ENCODE measurements at places on chromosomes 3 and 15.

GRCh38 chr15:89857673-89858072 lies 36.1 kb downstream of the AP3S2 start:
- no peak for DNase-seq

DNA sequence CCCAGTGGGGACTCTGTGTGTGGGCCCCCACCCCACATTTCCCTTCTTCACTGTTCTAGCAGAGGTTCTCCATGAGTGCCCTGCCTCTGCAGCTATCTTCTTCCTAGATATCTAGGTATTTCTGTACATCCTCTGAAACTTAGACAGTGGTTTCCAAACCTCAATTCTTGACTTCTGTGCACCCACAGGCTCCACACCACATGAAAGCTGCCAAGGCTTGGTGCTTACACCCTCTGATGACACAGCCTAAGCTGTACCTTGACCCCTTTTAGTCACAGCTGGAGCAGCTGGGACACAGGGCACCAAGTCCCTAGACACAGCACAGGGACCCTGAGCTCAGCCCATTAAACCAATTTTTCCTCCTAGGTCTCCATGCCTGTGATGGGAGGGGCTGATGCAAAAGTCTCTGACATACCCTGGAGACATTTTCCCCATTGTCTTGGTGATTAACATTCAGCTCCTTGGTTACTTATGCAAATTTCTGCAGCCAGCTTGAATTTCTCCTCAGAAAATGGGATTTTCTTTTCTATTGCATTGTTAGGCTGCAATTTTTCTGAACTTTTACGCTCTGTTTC lies 304.5 kb downstream of the OTOL1 start:
- no peak for DNase-seq

- DNase-seq, result no peak
Observed at GRCh38 chr3:119613201-119613600, 15.5 kb downstream of the PLA1A start.

DNA sequence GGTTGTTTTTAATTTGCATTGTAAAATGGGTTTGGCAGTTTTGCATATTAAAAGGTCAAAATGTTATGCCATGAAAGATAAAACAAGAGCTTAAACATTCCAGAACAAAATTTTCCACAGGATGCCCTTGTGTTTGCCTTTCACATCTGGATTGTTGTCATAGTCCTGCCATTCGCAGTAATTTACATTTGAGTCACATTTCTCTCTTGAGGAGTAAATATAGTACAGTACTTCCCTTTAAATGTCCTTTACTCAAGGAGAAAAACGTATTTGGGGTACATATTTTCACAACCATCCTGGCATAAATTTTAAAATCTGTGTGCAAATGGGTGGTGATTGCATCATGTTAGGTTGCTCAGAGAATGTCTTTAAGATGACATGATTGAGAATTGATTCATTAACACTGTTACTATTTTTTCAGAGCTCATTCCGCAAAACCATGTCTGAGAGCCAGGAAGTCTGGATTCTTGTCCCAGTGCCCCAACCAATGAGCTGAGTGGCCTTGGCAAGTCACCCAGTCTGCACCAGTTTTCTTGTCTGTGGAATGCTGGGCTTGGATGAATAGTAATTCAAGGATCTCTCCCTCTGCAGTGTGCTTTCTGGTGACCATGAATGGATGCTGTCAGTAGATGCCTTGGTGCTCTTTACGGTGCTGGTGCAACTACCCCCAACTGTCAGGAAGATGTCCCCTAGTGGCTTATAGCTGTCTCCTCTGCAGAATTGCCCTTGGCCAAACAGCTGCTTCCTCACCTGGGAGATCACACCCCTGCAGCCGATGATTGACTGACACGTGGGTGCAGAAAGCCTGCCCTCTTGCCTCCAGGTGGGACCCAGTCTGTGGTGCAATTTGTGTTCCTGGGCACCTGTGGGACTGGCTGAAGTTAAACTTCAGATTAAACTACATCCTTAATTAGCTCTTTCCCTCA lies 43.0 kb downstream of the ABHD5 start:
- peak; percentile 76 for DNase-seq

- DNase-seq, result no peak
Observed at GRCh38 chr3:132911741-132912415, 126.3 kb upstream of the TMEM108 start.

- peak; percentile 10 for DNase-seq
Observed at GRCh38 chr15:80581976-80582375, 113.1 kb upstream of the ABHD17C start.

DNA sequence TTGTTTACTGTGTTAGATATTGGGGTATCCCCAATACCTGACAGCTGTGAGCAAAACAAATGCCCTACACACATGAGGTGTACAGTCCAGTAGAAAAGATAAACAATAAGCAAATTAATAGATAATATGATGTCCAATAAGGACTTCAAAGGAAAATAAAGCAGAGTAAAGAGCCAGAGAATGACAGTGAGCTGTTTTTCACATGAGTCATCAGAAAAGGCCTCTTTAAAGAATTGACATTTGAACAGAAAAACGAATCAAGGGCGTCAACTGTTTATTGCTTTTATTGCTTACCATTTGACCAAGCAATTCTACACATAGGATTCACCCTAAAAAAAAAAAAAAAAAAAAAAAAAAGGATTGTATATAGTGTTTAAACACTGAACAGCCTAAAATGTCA lies 96.6 kb upstream of the FLNB start:
- DNase-seq, result peak; percentile 53

DNA sequence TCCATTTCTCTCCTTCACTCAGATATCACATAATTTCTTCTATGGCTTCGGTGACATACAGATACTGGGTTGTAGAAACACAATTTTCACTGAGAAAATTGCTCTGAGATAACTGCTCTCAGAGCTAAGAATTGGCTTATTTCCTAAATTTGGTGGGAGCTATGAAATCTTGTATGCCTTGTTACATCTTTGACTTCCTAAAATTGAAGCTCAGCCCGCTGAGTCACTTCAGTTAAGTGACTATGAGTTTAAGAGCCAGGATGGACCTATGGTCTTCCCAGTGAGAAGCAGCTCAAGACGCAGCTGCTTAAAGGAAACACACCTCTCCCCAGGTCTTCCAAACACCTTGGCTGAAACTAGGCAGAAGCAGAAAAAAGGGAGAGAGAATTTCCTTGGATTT lies 56.4 kb downstream of the EFHB start:
- no peak for DNase-seq

DNA sequence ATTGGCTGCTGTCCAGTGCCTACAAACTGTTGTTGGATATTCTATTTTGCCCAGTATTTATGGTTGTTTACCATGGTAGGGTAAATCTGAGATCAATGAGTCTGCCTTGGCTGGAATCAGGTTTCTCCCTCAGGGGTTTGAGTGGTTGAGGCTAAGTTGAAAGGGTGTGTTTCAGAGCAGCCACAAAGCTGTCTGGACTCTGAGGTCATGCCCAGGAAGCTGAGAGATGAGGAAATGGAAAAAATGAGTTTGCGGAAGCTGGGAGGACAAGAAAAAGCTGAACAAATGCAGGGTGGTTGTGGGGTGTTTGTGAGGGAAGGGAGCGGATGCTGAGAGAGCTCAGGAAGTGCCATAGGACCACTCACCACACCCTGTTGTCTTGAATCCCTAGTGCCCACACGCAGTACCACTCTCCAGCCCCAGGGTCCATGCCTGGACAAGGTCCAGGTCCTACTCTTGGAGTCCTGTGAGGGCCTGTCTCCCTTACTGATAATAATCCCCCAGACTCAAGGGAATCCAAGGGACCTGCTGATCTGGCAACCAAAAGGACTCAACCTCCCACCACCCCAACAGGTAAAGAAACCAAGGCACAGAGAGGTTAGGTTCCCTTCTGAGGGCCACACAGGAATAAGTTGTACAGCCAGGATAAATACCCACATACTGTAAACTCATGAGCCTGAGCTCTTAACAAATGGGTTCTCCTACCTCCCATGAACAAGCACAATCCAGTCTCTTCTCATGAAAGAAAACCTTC lies 81.6 kb downstream of the PPCDC start:
- peak; percentile 94 for DNase-seq

- DNase-seq, result no peak
Observed at GRCh38 chr15:26091184-26091583, 228.1 kb upstream of the ATP10A start.

DNA sequence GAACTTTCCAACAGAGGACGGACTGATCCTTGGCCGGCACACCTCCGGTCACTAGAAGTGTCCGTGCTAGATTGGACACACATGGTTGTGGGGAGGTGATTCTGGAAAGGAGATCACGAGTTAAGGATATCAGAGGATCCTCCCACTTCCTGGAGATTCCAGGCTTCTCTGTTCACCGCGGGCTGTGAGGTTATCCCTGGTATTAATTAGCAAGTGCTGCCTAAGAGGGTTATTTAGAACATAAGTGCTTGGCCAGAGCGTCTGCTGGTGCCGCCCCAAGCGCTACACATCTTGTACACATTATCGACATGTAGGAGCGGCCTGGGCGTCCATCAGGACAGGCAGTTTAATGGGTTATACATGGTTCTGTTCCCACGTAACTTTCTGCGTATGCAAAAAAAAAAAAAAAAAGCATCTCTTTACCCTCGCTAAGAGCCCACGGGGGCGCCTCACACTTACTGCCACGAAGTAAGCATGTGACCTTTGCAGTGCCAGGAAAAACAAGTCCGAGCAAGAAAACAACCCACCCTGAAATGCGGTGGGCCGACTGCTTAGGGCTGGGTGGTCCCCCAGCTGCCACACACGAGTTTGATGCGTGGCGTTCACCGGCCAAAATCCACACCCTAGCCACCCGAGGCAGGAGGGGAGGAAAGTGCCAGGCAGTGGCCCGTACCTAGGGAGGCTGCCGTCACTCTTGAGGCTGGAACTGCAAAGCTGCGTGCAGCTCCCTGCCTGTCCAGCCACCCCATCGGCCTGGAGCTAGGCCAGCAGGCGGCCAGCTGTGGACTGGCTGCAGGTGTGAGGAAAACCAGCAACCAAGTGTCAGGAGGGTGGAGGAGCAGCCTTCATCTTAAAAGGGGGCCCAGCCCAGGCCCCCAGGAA lies 78.0 kb downstream of the CPN2 start:
- no peak for DNase-seq

- DNase-seq, result no peak
Observed at GRCh38 chr15:47786371-47786770, 69.1 kb downstream of the SEMA6D start.

DNA sequence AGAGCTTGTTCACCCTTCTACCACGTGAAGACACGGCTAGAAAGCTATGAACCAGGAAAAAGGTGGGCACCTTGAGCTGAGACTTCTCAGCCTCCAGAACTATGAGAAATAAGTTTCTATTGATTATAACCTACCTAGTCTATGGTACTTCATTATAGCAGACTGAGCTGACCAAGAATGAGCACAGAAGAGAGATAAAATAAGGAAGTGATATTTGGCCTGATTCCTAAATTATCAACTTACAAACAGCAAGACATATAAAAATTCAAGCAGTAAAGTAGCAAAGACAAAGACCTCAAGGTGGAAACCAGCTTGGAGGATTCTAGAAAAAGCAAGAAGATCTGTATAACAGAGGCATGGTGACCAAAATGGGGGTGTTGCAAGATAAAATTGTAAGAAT lies 63.9 kb upstream of the OSTN start:
- no peak for DNase-seq
